ENCODE measurements at places on chromosomes 12 and 14.

GRCh38 chr12:105574056-105574715 is 243.7 kb downstream of the C12orf75 start:
- DNase-seq, result no peak

DNA sequence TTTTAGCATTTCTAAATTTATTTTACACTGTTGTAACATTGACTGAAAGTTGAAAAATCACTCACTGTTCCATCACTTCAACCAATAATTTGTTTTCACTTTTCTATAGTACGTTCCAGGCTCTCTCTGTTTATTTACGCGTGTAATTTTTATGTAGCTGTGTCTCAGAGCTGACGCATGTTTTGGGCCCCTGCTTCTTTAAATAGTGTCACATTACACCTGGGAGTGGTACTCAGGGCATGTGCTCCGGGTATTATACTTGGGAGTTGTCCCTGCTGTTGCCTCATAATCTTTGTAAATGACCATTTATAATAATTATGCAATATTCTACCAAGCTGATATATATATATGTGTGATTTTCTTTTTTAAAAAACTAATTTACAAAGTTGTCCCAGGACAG is 132.8 kb upstream of the CPM start:
- no peak for DNase-seq

- no peak for DNase-seq
These were observed 91.9 kb downstream of the IGF1 start for GRCh38 chr12:102388469-102388868.

DNA sequence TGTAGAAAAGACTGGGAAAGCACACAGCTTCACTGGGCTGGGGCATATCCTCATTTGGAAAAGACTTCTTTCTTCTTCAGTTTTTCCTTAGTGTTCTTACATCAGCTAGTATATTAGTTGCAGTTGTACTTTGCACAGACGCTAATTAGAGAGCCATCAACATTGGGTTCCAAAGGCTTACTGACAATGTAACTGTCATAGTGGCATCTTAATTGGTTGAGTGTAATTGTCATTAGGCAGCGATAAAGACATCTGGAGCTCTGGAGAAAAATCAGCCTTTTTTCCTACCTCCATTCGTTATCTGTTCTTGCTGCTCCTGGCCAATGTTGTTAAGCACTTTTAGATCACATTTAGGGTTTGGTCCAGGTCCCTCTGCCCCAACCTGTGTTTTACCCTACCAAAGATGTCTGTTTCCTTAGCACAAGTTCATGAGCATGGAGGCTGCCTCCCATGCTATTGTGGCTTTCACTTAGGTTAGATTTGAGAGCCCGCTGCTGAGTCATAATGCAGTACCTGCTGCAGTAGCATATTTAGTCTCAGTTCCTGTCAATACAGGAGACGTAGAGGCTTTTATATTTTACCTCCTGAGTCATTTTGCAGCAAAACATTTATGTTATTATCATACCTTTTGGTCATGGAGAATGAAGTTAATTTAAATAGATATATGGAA is 49.2 kb downstream of the FBXW8 start:
- DNase-seq, result no peak

- no peak for DNase-seq
These were observed 37.2 kb upstream of the FBRSL1 start for GRCh38 chr12:132452596-132453350.

DNA sequence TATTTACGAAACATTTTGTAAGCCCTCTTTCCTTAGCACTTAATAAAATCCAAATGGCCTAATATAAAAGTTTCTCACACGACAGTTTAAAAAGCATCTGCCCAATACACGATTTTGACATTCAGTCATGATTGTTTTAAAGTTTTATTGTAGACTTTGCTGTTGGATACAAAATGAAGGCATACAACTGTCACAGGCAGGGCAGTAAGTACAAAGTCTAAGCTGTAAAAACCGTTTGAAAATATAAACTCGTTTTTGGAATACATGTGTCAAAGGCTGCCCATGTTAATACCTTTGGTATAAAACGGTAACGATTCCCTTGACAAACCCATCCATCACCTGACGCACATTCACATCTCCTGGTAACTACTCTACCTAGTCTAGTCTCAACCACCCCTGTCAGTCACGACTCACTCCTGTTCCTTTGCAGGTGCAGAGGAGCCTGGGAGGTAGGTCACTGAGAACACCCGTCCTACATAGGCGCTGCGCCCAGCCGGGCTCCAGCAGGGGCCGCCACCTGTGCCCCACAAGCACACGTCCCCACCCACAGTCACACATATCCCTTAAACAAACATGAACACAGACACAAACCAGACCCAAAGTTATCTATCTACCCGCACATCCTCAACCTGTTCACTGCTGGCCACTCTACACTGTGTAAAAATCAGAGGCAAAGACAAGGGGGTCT is 27.1 kb downstream of the KCTD10 start:
- no peak for DNase-seq

- no peak for DNase-seq
These were observed 611.3 kb downstream of the ETNK1 start for GRCh38 chr12:23236066-23236780.
